ENCODE measurements at places on chromosomes 3 and 15. TPM values are rescaled to one million over a fixed set of nuclear protein-coding genes. Genes with fewer than 3 reads are reported as not detected.

- H3K27me3 ChIP-seq: peaks cover 66% of the 10 kb centered on the region
- H3K4me3 ChIP-seq: no peak within 1 kb of the TSS
- DNase-seq: no peak
- H3K36me3 ChIP-seq: no peaks in the 10 kb centered on the region
- no peak within 1 kb of the TSS for H3K27ac ChIP-seq
- H3K4me1 ChIP-seq: peaks cover 13% of the 10 kb centered on the region
Measured at GRCh38 chr15:68431792-68432401, at the start of gene ITGA11. ITGA11 (minus strand) TSS chr15:68432163; CDS start chr15:68432066, 97 bp downstream.

DNA sequence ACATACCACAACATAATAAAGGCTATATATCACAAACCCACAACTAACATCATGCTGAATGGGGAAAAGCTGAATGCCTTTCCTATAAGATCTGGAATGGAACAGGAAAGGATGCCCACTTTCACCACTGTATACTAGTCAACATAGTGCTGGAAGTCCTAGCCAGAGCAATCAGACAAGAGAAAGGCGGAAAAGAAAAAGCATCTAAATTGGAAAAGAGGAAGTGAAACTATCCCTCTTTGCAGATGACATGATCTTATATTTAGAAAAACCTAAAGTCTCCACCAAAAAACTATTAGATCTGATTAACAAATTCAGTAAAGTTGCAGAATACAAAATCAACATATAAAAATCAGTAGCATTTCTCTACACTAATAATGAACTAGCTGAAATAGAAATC is 14.6 kb upstream of the PIK3CA start:
- H3K4me1 ChIP-seq: no peaks in the 10 kb centered on the region
- no peaks in the 10 kb centered on the region for H3K36me3 ChIP-seq
- H3K4me3 ChIP-seq: no peak overlapping the region
- H3K27me3 ChIP-seq: no peaks in the 10 kb centered on the region
- peak; percentile 32 for DNase-seq
- no peak overlapping the region for H3K27ac ChIP-seq

The AGTR1 gene
- polyA plus RNA-seq: not detected

DNA sequence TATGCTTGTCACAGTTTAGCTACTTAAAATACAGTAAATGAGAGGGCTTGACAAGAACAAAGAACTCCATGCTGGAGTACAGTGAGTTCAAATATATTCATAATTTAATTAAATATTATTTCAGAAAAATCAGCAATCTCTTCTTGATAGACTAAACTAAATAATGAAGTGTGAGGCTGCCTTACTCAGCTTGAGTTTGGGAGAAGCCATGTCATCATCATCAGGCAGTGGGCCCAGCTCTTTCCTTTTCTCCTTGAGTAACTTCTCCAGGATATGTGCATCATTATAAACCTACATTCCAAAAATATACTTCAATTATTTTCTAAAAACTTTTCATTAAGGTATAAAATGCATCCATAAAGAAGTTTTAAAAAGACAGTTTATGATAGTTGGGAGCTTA is 70.5 kb downstream of the PBRM1 start:
- H3K27me3 ChIP-seq: no peaks in the 10 kb centered on the region
- no peak overlapping the region for H3K4me3 ChIP-seq
- no peak for DNase-seq
- H3K36me3 ChIP-seq: peaks cover 100% of the 10 kb centered on the region
- H3K4me1 ChIP-seq: no peaks in the 10 kb centered on the region
- no peak overlapping the region for H3K27ac ChIP-seq

GRCh38 chr3:182671942-182672341 is 121.4 kb upstream of the ATP11B start:
- peaks cover 8% of the 10 kb centered on the region for H3K27me3 ChIP-seq
- no peaks in the 10 kb centered on the region for H3K4me1 ChIP-seq
- H3K27ac ChIP-seq: no peak overlapping the region
- no peaks in the 10 kb centered on the region for H3K36me3 ChIP-seq
- H3K4me3 ChIP-seq: no peak overlapping the region

The GPR149 gene
- not detected for polyA plus RNA-seq

The LRRC2 gene
- polyA plus RNA-seq: not detected

GRCh38 chr3:152202976-152203626 is 65.6 kb upstream of the MBNL1 start:
- H3K27me3 ChIP-seq: no peaks in the 10 kb centered on the region
- H3K4me3 ChIP-seq: peak overlapping the region; percentile 76
- no peak for DNase-seq
- no peaks in the 10 kb centered on the region for H3K36me3 ChIP-seq
- peaks cover 71% of the 10 kb centered on the region for H3K4me1 ChIP-seq

DNA sequence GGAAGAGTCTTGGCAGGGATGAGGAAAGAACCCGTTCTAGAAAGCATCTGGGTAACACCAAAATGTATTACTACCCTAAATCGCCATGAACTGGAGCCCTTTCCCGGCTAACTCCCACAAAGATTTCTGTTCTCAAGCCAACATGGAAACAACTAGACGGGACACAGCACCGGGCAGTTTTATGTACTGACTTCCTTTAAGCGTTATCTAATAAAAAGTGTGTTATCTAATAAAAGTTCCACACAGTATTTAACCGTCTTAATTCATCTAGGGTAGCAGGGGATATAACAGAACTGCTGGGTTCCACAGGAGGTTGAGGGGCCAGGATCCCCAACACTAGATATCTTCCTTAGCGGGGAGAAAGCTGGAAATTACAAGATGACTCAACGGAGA is 347 bp upstream of the C3orf62 start:
- no peaks in the 10 kb centered on the region for H3K27me3 ChIP-seq
- H3K4me1 ChIP-seq: peaks cover 25% of the 10 kb centered on the region
- peak overlapping the region; percentile 43 for H3K4me3 ChIP-seq
- DNase-seq: no peak
- peak overlapping the region; percentile 66 for H3K27ac ChIP-seq
- H3K36me3 ChIP-seq: peaks cover 32% of the 10 kb centered on the region

The EOGT gene
- polyA plus RNA-seq: 1.4 TPM
